ENCODE measurements at places on chromosomes 4 and X.

DNA sequence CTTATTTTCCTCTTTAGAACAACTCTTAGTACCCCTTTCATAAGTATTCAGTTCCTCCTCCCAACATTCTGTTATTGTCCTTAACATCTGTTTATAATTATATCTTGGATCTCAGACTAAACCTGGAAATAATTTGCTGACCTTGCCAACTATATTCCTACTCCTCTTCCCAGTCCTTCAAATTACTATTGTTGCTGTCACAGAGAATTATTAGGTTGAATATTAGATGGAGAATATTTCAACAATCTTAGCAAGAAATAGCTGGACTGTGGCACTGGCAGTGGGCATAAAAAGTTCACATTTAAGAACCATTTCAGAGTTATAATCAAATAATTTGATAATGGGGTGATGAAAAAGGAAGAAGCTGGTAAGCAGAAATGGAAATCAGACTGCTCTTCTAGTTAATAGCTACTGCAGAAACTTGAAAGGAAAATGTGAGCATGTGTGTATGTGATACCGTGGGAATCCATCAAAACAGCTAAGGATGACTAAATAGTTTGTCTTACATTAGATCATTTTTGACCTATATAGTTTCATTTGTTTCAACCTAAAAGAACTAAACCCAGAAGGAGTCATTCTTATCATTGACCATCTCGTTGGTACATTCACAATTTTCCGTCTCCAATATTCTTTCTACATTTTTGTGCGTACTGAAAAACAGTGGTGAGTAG lies 43.3 kb upstream of the PRDM8 start:
- no peak for DNase-seq

- DNase-seq, result peak; percentile 69
These were observed 202.0 kb downstream of the DCLK2 start for GRCh38 chr4:150280081-150280895.

DNA sequence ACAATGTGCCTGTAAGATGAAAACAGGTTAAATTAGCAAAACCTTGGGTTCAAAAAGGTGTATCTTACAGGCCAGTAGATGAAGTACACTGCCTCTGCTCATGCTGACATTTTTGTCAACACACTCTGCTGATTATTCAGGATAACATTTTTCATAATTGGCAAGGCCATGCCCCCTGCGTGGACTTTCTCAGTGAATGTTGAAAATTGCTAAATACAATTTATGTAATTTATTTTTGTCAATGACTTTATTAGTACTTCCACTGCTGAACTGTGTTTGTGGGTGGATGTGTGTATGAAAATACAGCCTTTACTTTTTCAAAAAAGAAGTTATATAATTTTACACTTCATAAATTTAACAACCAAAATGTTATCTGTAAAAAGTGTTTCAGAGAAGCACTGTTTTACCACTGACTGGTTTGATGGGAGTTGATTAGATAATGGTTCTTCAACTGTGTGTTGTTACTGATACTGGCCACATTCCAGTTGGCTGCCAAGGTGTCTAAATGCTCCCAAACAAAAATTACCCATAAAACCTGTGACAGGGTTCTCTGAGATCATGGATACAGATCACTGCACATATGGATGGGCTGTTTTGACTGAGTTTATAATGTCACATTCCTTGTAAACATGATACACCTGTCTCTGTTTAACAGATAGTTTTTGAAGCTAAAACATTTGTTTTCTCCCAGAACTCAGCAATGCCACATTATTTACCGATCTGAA lies 151.9 kb upstream of the SLC7A11 start:
- no peak for DNase-seq

DNA sequence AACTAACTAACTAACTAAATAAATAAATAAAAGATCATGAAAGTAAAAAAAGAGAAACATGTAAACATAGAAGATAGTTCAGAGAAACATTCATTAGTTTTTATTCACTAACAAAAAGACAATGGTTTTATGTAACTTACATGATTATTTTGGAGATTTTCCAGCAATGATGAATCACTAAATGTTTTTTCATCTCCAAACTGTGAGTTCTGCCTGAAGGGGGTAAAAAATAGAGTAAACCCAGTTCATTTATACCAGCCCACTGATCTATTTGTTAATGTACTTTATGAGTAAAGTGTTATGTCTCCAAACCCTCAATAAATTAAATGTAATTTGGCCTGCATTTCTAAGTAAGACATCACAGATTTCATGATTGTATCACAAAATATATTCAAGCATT lies 101.1 kb downstream of the ATP8A1 start:
- DNase-seq, result no peak

DNA sequence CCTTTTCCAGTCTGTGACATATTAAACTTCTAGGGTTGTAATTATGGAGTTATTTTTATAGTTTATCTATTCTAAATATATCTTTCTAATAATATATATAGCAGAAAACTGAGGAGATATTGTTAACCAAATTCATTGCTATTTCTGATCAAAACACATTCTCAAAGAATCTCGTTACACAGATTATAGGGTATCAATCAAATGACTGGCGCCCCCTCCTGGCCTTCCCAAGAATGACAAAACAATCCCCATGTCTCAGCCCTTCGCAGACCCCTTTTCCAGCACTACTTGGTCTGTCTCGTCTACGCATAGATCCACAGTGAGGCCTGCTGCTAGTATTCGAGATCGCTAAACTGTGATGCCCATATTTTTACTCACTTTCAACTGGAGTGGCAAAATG lies 209.3 kb downstream of the GPC3 start:
- DNase-seq, result no peak

DNA sequence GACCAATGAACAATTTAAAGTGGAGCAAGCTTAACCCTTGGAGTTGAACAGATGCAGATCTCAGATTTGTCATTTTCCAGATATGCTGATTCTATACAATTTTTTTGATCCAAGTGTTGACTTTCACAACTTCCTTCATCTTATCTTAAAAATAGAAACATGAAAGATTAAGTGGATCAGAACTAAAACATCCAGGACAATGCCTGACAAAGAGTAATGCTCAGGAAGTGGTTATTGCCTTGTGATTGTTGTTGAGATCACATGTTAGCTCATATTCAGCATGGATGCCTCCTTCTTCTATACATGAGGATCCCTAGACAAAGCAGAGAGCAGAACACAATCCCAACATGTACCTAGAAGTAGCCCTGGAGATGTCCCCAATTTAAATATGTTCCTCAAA lies 160.9 kb downstream of the PPARGC1A start:
- no peak for DNase-seq

DNA sequence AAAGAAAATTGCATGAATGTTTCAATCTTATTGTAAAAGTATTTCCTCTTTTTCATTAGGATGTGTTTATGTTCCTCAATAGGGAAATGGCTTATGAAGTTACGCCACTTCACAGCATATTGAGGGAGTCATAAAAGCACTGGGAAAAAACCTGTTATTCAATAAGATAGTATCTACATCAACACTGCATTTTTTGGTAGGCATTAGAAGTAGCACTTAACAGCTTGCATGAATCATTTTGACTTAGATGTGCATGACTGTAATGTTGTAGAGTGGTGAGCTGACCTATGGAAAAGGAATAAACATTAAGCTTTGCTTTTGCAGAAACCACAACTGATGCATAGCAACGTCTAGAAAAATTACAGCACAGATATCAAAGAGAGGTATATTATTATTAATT lies 111.2 kb upstream of the GRXCR1 start:
- DNase-seq, result no peak

DNA sequence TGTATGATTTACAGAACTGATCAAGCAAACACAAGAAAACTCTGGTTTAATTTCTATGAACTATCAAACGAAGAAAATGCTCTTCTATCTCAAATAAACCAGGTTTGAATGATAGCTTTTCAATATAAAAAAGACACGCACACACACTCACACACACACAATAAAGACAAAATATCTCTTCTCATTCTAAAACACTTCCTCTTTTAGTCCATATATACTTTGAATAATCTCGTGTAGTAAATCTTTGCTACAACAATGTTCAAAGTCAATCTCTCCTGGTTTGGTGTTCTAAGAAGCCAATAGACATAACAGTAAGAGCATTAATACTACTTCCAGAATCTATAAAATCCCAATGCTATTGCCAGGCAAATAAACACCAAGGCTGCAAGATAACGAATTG lies 13.3 kb downstream of the CXCL2 start:
- DNase-seq, result no peak

DNA sequence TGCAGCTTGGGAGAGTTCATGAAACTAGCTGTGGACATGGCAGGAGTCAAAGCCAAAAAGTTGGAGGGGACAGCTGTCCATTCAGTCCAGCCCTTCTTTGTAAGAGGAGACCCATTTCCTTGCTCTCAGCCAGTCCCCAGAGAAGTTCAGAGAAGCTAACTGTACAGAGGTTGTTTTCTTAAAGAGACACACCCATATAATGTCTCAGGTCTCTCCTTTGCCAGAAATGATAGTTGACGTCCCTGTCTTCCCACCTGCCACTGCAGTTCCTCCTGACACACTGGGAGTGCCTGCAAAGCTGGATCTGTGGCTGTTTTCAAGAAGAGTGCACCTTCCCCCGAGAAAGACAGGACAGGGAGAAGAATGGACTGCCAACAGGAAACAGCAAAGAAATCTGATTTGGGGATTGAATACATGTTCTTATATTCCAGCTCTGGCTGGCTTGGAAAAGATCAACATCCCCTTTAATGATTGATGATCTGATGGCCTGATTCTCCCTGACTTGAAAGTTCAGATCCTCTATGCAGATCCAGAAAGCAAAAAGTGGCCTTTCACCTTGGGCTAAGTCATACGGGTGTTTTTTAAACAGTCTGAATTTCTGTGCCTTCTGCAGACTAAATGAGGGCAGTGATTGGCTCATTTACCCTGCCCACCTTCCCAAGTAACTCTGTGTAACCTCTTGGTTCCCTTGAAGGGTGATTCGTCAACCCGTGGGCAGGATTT lies 87.2 kb downstream of the MAOA start:
- no peak for DNase-seq

DNA sequence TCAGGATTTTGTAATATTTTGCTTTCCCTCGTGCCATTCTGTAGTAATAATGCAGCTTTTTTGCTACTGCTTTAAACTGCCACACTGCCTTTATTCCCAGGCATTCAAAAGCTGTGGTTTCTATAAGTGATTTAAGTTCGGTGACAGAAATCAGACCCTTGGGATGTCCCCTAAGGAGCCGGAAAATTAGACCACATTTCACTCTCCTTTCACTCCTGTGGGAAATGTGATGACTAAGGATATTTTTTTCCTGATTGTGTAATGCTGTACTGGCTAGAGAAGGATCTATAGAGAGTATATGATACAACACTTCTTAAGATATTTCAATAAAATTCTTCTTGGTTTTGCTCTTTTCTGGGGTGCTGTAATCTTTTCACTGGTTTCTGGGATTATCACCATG lies 24.4 kb downstream of the UGT2A3 start:
- DNase-seq, result no peak

GRCh38 chr4:48356355-48356754 lies 15.0 kb downstream of the SLAIN2 start:
- DNase-seq, result no peak

DNA sequence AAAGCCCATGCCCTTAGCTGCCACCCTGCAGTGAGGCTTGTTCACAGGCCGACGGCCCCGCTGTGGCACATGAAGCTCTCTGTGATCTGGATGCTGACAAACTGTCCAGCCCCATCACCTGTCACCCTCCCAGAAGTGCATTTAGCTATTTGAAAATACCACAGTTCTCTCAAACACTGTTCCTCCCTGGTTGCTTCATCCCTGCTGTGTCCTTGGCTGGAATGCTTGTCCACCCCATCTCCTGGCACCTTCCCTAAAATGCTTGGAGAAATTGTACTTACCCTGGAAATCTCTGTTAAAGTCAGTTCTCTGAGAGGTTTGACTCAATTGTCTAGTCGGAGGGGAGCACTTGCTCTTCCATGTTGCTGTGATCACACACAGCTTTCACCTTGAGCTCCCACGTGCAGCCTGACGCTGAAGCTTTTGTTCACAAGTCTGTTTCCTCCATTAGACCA lies 10.1 kb downstream of the SYNPO2 start:
- no peak for DNase-seq

DNA sequence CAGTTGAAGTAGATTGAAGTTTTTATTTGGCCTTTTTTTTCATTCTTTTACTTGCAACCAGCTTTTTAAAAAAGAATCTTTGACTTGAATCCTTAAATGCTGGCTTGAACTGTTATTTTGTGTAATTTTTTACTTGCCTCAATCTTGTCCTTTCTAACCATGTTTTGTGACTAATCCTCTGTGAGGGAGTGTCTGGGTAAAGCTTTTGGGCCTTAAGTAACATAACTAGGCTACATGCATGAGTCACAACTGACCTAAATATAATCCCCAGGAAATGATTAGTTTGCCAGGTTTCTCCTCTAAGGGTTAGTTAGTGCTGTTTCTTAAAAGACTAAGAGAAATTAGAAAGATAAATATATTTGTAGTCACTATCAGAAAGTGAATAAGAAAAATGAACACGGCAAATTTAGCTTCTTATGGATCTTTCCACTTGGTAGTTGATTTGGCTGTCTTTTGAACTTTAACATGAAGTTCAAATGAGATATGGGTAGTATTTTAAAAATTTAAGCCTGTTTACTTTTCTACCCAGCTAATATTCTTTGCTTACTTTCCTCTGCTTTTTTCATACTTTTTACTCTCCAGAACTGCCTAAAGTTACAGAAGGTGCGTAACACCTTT lies 13.0 kb downstream of the EXOC1 start:
- DNase-seq, result peak; percentile 80

Measured in HFF-Myc (cell line).